IMR-90 (cell line): ENCODE measurements at places on chromosomes 4 and X.
A peak's percentile ranks its signal among the peaks of the same experiment; 100 is the strongest.

- no peak for DNase-seq
Observed at GRCh38 chr4:173998471-173999144, 284.9 kb downstream of the FBXO8 start.

DNA sequence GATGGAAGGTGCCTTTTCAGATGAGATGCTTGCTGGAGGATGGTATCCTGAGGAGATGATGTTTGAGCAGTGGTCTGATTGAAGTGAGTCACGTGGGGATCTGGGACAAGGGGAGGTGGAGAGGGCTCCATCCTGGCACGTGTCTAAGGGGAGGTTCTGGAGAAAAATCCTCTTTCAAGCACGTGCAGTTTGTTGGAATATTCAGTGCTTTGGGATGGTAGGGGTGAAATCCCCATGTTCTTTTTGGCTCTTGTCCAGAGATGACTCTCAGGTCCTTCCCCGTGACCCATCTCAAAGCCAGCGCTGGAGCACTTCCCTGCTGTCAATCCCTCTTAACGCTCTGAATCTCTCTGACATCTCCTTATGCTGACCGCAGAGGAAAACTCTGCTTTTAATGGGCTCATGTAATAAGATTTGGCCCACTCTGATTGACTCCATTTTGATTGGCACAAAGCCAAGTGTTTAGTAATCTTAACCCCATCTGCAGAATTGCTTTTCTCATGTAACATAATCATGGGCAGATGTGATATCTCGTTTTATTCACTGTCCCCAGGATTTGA, 10.8 kb upstream of the KLKB1 start:
- no peak for DNase-seq

DNA sequence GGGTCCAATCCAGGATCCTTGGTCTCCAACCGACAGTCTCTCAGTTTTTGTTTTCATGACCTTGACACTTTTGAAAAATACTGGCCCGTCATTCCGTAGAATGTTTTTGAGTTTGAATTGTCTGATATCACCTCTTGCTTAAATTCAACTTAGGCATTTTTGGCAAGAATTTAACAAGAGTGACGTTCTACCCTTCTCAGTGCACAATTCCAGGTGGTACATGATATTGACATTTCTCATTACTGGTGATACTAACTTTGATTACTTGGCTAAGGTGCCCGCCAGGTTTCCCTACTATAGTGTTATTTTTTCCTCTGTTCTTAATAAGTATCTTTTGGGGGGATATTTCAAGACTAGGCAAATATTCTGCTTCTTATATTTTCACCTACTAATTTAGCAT, 215.1 kb downstream of the NR3C2 start:
- no peak for DNase-seq

DNA sequence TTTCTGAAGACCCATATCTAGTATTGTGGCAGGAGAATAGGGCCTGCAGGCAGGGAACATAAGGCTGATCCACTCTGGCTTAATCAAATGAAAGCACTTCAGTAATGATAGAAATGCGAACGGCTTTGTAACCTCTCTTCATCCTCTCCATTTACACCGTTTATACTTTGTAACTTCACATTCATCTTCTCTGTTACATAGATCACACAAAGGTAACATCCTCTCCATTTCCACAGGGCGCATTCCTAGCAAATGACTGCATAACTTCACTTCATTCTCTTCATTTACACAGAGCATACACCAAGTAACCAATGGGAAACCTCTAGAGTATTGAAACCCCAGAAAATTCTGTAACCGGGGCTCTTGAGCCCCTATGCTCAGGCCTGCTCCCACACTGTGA, 65.5 kb upstream of the SLC34A2 start:
- DNase-seq = no peak

DNA sequence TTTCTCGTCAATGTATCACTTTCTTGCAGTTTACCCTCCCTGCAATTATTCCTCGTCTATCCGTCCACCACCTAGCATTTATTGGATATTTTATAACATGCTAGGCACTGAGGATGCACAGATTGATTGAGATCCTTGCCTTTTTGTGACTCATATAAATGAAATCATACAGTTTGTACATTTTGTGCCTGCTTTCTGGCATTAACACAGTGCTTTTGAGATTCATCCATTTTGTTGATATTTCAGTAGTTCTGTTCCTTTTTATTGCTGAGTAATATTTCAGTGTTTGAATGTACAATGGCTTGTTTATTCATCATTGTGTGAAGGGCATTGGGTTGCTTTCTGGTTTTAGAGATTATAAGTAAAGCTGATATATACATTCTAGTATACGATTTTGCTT, 841 bp downstream of the TBC1D19 start:
- no peak for DNase-seq

DNA sequence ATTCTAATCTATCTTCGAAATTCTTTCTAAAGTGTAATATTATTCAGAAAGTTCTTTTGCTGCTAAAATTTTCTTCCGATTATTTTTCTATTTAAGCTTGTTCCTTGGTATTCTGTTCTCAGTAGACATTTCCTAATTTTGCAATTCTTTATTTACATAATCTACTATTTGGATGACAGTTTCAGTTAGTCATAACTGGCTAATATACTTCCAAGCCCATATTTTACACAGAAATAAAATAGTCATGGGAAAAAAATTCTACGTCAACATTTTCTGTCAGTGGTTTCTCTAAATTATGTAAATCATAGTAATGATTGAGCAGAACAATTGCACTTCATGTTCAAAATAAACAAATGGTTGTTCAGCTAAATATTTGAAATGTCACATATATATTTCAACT, 178.0 kb upstream of the ANKRD50 start:
- peak; percentile 77 for DNase-seq

- no peak for DNase-seq
Observed at GRCh38 chr4:79050541-79050880, 111.3 kb upstream of the PAQR3 start.

DNA sequence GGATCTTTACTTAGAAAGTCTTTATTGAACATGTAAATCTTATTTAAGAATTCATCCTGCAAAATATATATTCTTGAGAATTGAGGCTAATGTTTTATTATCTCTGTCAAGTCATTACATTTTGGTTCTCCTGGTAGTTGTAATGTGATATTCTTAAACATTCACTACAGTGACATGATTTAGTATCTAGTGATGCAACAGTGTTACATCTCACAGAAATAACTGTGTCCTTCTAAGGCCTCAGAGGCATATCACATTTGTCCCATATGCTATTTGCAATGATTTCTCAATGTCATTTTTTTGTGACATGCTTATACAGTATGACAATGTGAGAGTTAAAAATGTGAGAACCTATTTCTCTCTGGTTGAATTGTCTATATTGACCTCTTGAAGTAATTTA, 34.1 kb downstream of the PRRG1 start:
- DNase-seq = peak; percentile 28

GRCh38 chrX:11103006-11103405, 8.1 kb upstream of the HCCS start:
- no peak for DNase-seq

DNA sequence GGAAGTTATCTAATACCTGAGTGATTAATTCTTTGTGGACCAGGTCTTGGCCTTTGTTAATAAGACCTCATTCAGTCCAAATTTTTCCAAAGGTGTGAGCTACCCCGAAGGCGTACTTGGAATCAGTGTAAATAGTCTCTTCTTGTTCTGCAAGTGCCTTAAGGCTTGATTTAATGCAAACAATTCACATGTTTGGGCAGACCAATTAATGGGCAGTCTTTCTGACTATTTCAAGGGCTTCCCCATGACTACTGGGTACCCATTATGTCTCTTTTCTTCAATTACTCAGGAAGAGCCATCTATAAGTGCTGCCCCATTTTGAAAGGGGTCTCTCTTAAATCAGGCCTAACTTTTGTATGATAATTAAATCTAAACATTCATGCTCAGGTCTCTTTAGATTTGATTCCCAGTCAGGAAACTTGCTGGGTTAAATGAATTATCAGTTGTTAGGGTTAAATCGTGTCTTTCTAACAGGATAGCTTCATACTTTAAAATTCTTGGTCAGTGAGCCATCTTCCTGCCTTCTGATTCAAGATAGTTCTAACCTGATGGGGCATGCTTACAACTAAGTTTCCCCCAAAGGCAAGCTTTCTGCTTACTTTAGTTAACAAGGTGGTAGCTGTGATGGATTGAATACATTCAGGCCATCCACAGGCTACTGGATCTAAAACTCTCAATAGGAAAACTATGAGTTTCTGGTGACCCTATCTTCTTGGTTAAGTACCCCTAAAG, 179.6 kb downstream of the CCNG2 start:
- no peak for DNase-seq

DNA sequence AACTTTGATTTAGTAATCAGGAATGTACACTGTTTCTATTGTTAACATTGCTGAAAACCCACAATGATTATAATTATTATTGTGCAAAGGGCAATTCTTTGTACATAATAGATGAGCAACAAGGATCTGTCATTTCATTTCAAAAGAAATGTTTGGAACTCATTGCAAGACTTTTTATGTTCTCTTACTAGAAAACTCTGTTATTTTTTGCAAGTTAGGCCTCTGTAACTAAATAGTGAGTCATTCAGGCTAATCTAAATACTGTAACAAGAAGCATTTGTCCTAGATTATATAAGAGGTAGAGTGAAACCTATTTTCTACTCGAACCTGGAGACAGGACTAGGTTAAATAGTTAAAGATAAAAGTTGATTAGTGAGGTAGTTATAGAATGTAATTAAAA, 93.2 kb upstream of the FAM47B start:
- peak; percentile 74 for DNase-seq

- no peak for DNase-seq
Observed at GRCh38 chr4:185966997-185967775, 101.8 kb upstream of the TLR3 start.

DNA sequence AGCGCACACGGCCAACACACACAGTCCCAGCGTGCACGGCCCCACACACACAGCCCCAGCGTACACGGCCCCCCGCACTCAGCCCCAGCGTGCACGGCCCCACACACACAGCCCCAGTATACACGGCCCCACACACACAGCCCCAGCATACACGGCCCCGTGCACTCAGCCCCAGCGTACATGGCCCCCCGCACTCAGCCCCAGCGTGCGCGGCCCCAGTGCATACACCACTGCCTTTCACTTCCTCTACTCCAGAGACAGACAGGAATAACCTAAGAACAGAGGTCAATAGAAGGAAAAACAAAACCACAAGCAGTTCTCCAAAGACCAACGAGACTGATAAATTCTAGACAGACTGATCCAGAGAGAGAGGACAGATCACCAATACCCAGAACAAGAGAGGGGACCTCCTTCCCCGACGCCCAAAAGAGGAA, 17.1 kb downstream of the GAK start:
- DNase-seq = no peak
